ENCODE measurements at places on chromosomes 3 and 15.

DNA sequence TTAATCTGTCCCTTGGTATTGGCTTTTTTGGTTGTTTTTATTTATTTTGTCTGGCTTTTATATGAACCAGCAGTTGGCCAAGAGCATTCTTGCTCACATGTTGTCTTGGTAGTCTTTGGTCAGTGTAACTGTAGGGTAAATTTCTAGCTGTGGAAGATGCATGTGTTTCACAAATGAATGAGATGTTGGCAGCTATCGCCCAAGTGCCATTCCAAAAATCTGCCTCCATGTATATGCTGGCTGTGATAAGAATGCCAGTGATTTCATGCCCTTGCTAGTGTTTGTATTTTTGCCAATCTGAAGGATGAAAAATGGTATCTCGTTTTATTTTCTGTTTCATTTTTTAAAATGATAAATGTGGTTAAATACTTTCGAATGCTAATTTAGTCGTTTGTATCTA lies 50.1 kb downstream of the TLNRD1 start:
- DNase-seq = no peak

DNA sequence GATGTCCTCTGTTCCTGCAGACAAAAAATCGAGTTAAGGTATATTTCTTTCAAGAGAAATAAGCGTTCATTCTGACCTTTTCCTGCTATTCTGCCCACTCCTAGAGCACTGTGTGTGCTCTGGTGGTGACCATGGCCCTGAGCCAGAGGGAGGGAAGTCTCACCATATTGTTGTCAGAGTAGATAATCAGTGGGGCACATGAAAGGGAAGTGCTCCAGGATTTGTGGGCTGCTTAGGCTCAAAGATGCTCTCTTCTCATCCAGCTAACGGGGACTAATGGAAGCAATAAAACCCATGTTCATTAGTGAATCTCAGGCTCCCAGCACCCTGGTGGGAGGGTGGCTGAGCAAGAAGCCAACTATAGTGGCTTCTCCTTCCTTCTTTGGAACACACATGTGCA lies 70.7 kb upstream of the EOMES start:
- DNase-seq = no peak

DNA sequence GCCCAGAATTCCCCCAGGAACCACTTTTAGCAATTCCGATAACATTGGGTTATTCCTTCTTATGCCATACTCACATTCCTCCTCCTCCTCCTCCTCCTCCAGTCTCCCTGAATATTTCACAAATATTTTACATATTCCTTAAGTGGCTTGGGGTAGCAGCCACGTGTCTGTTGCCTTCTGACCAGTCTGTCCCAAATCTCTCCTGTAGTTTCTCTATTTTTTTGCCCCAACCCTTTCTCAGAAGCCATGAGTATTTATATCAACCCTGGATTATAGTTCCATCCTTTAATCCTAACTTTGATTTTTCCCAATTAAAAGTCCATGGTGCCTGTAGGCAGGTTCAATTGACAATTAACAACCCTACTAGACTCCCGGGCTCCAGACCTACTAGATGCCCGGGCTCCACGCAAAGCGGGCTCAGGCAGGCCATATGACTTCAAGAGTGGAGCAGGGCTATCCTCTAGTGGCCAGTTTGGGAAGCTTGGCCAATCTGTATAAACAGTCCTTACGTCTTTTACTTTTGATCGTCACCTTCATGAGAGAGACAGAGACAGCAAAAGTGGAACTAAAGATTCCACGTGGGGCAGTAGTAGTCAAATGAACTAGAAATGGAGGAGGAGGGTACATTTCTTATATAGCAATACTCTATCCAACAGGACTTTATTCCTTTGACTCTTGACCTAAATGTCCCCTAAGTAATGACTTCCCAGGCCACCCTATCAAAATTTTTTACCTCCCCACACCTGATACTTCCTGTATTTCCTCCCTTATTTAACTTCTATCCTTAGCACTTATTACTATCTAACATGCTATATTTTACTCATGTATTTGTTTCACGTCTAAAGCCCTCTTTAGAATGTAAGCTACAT lies 69.7 kb downstream of the USF3 start:
- peak; percentile 50 for DNase-seq

GRCh38 chr3:194941956-194942511 lies 256.4 kb downstream of the FAM43A start:
- DNase-seq = no peak

- no peak for DNase-seq
Measured at GRCh38 chr3:31996195-31996594, 14.6 kb downstream of the ZNF860 start.

DNA sequence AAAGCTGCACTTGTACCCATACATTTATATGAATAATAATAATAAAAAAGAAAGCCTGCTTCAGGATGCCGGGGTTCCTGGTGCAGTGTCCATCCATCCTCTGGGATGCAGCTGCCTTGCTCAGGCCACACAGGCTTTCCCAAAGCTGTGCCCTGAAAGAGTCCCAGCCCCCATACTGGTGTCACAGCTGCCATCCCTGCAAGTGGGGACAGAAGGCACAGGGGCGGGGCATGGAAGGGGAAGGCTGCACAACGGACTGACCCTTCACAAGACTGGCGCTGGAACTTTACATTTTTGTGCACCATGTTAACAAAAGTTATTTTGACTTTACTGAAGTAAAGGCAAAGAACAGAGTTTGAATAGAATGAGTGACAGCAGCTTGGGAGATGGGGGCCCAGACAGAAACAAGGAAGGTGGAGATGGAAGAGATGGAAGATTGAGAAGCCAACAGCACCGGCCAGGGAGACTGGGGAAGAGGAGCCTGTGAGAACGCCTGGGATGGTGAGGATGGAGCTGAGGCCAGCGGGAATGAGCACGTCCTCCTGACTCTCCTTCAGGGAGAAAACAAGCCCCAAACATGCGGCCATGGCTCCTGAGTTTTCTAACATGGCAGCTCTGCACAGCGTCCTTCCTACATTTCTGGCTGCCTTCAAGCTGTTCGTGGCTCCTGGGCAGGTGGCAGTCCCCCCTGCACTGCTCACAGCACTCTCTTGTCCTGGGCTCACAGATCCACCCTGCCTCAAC lies 73.1 kb downstream of the ABTB1 start:
- DNase-seq = no peak

- no peak for DNase-seq
Measured at GRCh38 chr3:99407257-99407656, 231.1 kb upstream of the COL8A1 start.

DNA sequence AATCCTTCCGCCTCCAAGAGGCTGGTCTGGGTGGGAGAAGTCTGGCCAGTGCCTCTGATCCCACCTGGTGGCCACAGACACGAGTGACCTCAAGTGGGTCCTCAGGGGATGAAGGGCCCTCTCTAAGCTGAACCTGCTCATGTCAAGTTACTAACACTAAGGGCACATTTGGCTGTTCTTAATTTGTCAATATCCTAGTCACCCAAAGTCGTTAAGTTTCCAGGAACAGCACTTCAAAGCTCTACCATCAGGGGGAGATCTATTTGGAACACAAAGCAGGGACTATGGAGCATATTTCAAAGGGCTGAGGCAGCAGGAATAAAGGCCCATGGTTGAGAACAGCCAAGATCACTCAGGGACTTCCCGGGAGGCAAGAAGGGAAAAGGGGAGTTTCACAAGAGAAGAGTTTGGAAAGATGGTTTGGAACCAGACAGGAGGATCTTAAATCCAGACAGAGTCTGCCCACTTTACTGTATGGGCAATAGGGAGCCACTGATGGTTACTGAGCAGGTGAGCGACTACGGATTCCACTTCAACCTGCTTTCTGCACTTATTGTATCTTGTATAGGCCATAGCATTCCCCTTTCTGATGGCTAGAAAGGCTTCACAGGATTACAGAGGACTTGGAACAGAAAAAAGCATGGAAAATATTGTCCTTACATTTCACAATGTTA lies 13.7 kb downstream of the OXTR start:
- DNase-seq = no peak

Data from hepatic stellate cell (primary cell).